Neural progenitor cell (in vitro differentiated cells): ENCODE measurements at places on chromosomes 13 and 19. TPM values are rescaled to one million over a fixed set of nuclear protein-coding genes. Genes with fewer than 3 reads are reported as not detected.

The SCEL gene
- not detected in 2 replicates for total RNA-seq

The CLPTM1 gene
- 12.1 and 27.9 TPM in 2 replicates for total RNA-seq

The RASIP1 gene
- 0.86 and 3.2 TPM in 2 replicates for total RNA-seq

The ZNF57 gene
- 5.6 and 6.3 TPM in 2 replicates for total RNA-seq

GRCh38 chr19:1247748-1248138 lies 640 bp upstream of the MIDN start:
- H3K27ac ChIP-seq: no peak overlapping the region
- DNase-seq: no peak
- H3K27me3 ChIP-seq: no peaks in the 10 kb centered on the region
- peak overlapping the region; percentile 90 for H3K4me3 ChIP-seq
- H3K4me1 ChIP-seq: peaks cover 14% of the 10 kb centered on the region

GRCh38 chr19:35713904-35714495 lies 3.8 kb upstream of the KMT2B start:
- H3K4me1 ChIP-seq: peaks cover 18% of the 10 kb centered on the region
- no peak overlapping the region for H3K4me3 ChIP-seq
- no peak overlapping the region for H3K27ac ChIP-seq
- DNase-seq: no peak
- H3K27me3 ChIP-seq: peaks cover 8% of the 10 kb centered on the region

- H3K4me3 ChIP-seq: no peak overlapping the region
- H3K27ac ChIP-seq: no peak overlapping the region
- H3K36me3 ChIP-seq: no peaks in the 10 kb centered on the region
- H3K27me3 ChIP-seq: no peaks in the 10 kb centered on the region
Measured at GRCh38 chr13:19685034-19685433, 51.6 kb downstream of the MPHOSPH8 start.

DNA sequence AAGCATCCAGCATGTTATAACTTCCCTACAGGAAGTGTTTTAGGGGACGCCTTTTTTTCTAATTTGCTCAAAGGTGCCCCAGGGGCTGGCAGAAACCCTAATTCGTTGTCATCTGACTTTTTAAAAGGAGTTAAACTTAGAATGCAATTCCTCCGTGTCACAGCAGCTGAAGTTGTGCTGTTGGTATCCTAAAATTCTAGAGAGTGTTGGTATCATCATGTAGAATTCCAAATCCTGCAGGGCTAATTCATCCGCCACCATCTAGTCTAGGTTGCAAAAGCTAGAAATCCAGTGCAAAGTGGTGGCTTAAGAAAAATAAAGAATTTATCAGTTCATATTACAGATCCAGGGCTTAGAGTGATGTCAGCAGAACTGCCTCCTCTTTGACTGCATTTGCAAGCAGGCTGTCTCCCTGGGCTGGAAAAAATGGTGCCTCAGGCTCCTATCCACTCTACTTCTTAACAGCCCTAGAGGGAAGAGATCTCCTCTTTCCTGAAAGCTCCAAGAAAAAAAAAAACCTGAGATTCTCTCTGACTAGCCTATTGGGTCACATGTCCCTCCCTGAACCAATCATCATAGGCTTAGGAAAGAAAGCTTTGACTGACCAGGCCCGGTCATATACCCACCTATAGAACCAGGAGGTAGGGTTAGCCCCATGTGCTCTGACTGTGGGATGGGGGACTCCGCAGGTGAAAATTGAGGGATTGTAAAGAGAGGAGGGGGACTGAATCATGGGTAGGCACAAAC lies 73.0 kb downstream of the MAP4K1 start:
- H3K36me3 ChIP-seq: no peaks in the 10 kb centered on the region
- H3K4me3 ChIP-seq: no peak overlapping the region
- H3K27ac ChIP-seq: no peak overlapping the region
- no peaks in the 10 kb centered on the region for H3K4me1 ChIP-seq
- no peaks in the 10 kb centered on the region for H3K27me3 ChIP-seq
- peak; percentile 64 for DNase-seq

DNA sequence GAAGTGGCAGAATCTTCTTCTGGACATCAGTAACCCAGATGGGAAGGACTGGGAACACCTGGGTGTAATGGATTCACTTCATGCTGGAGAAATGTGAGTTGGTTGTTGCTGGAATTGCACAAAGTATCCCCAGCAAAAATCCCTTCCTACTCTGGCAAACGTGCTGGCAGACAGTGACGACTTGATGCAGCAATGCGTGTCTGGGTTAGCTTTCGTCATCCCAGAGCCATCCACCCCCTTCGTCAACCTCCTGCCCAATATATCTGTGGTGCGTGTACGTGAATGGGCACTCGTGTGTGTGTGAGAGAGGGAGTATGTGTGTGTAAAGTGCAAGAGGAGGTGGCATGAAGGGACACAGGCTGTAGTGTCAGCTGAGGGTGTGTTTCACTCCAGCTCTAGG lies 70.9 kb downstream of the TM9SF2 start:
- no peak overlapping the region for H3K4me3 ChIP-seq
- no peak overlapping the region for H3K27ac ChIP-seq
- no peaks in the 10 kb centered on the region for H3K36me3 ChIP-seq

GRCh38 chr13:51027644-51028043 lies 83.4 kb downstream of the C13orf42 start:
- H3K36me3 ChIP-seq: no peaks in the 10 kb centered on the region
- DNase-seq: no peak
- H3K4me1 ChIP-seq: no peaks in the 10 kb centered on the region
- H3K27ac ChIP-seq: no peak overlapping the region
- H3K4me3 ChIP-seq: no peak overlapping the region
- H3K27me3 ChIP-seq: no peaks in the 10 kb centered on the region

DNA sequence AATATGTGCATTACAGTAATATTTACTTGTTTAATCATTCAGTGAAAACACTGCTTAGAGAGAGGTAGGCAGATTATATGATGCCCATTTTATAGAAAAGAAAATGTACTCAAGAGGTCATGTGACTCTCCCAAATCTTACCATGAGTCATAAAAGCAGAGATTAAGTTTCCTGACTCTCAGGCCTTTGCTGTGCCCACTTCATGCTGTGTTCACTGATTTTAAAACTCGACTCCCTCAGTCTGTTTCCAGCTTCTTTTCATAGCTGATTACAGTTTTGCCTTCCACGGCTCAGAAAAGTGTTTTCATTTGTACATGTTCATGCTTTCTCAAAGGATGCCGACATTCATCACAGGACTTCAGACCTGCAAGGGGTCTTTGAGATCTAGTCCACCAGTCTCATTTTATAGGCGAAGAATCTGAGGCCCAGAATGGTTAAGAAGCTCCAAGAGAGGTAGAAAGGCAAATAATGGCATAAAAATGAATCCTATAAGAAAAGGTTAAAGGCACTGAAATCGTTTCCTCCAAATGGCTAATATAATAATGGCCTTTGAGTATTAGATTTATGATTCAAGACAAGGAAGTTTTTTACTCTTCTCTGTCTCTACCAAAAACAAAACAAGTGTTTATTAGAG lies 9.0 kb upstream of the IPO5 start:
- no peak overlapping the region for H3K4me3 ChIP-seq
- no peaks in the 10 kb centered on the region for H3K36me3 ChIP-seq
- H3K27ac ChIP-seq: no peak overlapping the region
- no peaks in the 10 kb centered on the region for H3K27me3 ChIP-seq
